AG10803 (cell line): ENCODE measurements at places on chromosomes 1 and 21.
A peak's percentile ranks its signal among the peaks of the same experiment; 100 is the strongest.

- DNase-seq = peak; percentile 5
Observed at GRCh38 chr1:37177230-37177864, 143.0 kb upstream of the GRIK3 start.

GRCh38 chr1:201277441-201277840 is 5.9 kb upstream of the PKP1 start:
- no peak for DNase-seq

- DNase-seq = no peak
Observed at GRCh38 chr1:233700338-233700737, 86.4 kb downstream of the KCNK1 start.

DNA sequence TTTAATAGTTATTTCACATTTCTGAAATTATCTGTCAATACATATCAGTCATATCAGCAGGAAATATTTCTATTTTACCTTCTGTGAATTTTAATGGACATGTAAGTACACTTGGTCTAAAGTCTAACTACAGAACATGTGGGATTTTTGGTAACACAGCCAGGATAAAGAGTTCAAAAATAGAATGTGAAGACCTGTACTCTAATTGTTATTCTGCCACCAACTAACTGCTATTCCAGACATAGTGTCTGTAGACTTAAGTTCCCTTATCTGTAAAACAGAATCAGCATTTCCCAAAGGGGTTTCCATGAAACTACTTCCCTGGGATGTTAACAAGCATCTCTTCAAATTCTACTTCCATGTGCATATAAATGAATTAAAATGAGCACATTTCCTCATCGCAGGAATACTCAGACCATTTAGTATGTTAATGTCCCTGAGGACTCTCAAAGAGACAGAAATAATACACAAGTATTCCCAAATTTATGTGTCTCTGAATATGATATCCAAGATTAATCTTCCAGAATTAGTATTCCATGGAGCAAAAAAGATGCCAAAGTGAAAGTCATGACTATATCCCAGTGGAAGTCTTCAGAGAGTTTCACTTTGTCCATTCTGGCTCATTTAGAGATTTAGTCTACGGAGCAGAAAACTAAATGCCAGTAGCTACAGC is 325.6 kb downstream of the NEGR1 start:
- no peak for DNase-seq

DNA sequence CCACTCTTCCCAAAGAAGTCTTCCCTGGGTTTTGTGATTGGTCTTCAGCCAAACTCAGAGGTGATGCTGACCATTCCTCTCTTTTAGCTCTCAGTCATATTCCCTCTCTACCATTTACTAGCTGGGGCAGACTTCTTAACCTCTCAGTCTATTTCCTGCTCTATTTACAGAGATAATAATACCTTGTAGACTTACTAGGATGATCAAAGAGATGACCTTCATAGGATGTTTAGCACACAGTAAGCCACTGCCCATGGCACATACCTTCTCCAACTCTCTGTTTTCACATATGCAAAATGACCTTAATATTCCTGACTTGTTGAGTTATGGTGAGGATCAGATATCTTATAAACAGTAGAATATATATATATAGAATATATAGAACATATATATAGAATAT is 106.2 kb upstream of the L1TD1 start:
- no peak for DNase-seq
